ENCODE measurements at places on chromosomes 3 and 15.

- DNase-seq: no peak
Measured at GRCh38 chr3:158084651-158085050, 21.6 kb downstream of the SHOX2 start.

GRCh38 chr15:31295658-31296057, 31.0 kb upstream of the KLF13 start:
- DNase-seq: no peak

- DNase-seq: peak; percentile 71
Measured at GRCh38 chr3:172530101-172530561, 6.9 kb upstream of the TNFSF10 start.

DNA sequence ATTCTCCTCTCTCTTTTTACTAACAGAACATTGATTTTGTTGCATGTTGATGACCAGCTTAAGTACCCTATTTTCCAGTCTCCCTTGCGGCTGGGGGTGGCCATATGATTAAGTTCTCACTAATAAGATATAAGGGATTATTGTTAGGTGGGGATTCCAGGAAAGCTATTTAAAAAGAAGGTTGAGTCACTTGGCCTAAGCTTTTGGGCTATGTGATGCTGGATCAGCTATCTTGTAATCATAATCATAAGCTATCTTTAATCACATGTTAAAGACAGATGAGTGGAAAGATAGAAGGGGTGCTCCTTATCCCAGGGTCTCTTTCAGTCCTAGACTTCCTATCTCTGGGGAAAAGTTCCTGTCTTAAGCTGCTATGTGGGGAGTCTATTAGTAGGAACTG, 59.9 kb downstream of the CGNL1 start:
- no peak for DNase-seq

GRCh38 chr3:70244422-70244821, 68.0 kb downstream of the MDFIC2 start:
- DNase-seq: no peak
